Activated T-cell treated with anti-CD3 and anti-CD28 coated beads, Interleukin-2, amount 50 U/mL, for 1 hour (primary cell): ENCODE measurements at places on chromosomes 2 and 18.

- no peak for DNase-seq
These were observed 58.2 kb downstream of the PPP1R1C start for GRCh38 chr2:182043861-182044260.

- DNase-seq: no peak
These were observed 43.6 kb downstream of the VIT start for GRCh38 chr2:36740061-36740460.

DNA sequence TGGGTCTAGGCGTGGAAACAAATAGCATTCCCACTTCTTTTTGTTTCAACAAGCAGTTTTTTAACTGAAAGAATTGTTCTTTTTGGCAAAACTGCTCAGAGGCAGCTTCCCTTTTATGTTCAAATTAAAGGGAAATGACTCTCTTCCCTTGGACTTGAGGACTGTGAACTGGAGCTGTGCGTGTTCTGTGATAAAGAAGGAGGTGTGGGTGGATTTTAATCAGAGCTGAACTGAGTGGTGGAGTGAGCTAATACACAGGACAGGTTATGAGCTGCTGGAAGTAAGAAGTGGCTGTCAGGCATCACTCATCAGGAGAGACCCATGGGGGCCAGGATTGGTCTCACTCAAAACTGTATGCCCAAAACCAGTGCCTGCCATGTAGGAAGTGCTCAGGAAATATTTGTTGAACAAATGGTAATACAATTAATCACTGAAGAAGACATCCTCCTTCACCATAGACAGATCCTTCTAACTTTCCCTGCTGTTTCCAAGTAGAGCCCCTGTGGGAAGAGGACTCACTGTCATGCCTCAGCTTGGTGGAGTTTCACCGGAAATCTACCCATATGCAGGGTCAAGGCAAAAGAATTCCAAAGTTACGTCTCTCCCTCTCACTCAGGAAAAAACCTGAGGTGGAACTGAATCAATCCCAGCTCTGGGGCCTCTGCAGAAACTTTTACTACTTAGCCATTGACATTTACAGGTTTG lies 55.9 kb downstream of the FEZ2 start:
- no peak for DNase-seq

GRCh38 chr2:29606104-29607037 lies 315.0 kb downstream of the ALK start:
- DNase-seq: no peak

GRCh38 chr18:44521668-44522022 lies 159.0 kb upstream of the SETBP1 start:
- no peak for DNase-seq

GRCh38 chr2:134716721-134717243 lies 2.0 kb downstream of the TMEM163 start:
- DNase-seq: no peak

- DNase-seq: no peak
These were observed 240.6 kb upstream of the NT5C1B start for GRCh38 chr2:18829976-18830375.

DNA sequence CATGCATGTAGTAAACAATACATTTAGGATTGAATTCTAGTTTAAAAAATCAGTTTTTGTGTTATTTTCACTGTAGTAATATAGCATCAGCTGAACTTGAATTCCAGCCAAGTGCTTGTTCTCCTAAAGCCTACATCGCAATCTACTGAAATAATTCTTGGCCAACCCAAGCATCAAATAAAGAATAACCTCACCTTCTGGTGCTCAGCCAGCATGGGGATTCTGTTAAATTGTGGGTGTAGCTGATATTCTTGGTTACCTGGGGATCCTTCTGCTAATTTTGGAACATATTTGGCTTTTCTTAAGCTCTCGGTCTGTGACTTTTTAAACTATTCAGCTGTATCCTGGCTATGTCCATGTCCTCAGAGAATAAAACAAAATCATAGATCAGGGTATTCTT lies 248.8 kb downstream of the NRXN1 start:
- no peak for DNase-seq

- DNase-seq: no peak
These were observed 22.6 kb upstream of the DYTN start for GRCh38 chr2:206740800-206741199.

- DNase-seq: no peak
These were observed 44.3 kb upstream of the CABYR start for GRCh38 chr18:24094561-24094960.

GRCh38 chr2:148990968-148991367 lies 47.5 kb upstream of the LYPD6B start:
- DNase-seq: no peak

DNA sequence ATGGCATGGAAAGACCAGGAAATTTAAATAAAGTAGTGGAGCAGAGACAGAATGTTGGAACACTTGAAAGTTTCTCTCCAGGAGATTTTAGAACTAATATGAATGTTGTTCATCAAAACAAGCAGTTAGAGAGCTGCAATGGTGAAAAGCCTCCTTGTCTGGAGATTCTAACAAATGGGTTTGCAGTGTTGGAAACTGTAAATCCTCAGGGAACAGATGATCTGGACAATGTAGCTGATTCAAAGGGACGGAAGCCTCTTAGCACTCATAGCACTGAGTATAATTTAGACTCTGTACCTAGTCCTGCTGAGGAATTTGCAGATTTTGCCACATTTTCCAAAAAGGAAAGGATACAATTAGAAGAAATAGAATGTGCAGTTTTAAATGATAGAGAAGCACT lies 27.7 kb downstream of the AFTPH start:
- DNase-seq: no peak
